RCC 7860 (cell line): ENCODE measurements at places on chromosomes 3 and 15.

DNA sequence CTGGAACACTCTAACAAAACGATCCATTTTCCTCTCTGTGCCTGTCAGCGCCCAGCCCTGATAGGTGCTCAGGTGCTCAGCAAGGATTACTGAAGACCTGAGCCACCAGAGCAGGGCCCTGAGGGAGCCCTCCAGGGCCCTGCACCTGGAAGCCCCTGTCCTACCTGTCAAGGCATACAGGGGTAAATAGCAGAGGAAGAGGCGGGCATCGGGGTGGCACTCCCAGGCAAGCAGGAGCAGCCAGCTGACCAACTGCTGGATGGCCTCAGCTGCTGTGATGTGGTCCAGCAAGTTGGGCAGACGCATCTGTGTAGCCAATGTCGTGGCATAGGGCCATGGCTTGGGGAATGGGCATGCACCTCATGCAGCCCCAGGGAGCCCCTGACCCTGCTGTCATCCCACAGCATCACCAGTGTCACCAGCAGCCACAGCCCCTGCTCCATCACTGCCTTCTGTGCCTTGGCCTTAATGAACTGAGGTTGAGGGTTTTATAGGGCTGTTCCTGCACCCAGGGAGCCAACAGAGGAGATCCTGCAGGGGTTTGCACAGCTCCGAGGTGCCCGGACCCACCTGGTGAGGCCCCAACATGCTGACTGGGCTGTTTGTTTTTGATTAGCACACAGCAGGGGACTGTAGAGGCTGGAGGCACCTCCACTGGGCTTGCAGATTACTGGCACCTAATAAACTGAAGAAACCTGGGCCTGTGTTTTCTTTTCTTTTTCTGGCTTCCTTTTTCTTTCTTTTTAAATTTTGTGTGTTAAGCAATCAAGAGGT, 7.9 kb upstream of the WDR6 start:
- no peak for DNase-seq

GRCh38 chr15:93043621-93044300, 45.2 kb downstream of the RGMA start:
- no peak for DNase-seq

GRCh38 chr15:22871481-22872086, 33.1 kb downstream of the NIPA2 start:
- DNase-seq, result no peak

GRCh38 chr3:51977446-51978142, 2.7 kb downstream of the ABHD14A start:
- DNase-seq, result no peak

DNA sequence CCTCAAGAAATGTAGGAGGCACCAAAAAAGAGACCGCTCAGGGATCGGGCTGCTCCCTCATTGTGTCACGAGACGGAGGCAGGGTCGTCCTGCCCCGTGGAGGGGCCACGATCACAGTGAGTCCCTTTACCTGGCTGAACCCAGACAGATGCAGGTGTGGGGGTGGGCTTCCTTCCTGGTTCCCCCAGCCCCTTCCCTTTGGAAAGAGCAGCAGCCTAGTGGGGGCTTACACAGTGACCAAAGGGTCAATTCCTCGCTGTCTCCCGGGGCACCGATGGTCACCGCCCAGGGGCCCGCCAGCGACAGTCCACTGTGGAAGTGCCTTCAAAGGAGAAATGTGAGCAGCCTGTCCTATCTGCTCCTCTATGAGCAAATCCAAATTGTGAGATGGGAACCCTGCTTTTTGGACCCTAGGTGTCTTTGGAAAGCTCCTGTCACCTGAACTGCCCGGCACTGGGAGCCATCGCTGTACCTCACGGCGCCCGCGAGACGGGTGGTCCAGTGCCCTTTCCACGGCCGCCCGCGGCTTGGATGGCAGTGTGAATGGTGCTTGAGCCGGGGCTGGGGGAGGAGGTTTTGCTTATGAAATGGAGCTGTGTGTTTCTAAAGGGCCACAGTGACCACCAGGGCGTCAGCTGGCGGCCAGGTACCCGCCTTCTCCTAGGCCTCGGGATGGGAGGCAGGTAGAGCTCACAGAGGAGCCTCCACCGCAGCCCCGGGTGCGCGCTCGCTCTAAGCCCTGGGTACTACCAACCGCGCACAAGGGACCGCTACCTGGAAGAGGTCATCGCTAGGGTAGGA, 155.7 kb downstream of the KLF13 start:
- DNase-seq, result no peak
